ENCODE measurements at places on chromosomes 1 and 21.
A peak's percentile ranks its signal among the peaks of the same experiment; 100 is the strongest.

GRCh38 chr1:37240897-37241296 lies 206.6 kb upstream of the GRIK3 start:
- peak; percentile 44 for DNase-seq

DNA sequence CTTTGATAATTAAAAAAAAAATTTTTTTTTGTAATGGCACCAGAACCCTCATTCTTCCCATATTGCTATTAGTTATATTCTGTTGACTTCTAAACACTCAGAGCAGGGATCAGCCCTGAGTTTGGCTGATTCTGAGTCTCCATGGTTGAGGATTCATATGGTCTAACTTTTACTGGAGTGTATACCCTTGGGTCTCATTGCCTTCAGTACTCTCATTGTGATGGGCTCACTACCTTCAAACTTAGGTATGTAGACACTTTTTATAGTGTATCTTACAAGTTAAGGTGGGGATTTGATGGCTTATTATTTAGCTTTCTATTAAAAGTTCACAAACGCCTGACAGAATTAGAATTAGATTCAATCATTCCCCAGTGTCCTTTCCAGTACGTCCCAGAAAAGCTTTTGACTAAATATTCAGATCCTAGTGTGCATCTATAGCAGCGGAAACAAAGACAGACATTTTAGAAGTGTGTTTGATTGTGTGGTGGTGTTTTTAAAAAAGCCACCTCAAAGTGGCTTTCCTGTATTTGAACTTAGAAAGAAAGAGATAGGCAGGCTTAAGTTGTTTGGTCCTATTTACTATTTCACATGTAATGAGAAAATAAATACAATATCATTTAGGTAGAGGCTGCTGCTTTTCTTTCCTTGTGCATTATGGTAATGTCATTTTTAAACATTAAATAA lies 1.4 kb downstream of the MACF1 start:
- no peak for DNase-seq

GRCh38 chr1:5001466-5001865 lies 347.1 kb downstream of the AJAP1 start:
- no peak for DNase-seq

DNA sequence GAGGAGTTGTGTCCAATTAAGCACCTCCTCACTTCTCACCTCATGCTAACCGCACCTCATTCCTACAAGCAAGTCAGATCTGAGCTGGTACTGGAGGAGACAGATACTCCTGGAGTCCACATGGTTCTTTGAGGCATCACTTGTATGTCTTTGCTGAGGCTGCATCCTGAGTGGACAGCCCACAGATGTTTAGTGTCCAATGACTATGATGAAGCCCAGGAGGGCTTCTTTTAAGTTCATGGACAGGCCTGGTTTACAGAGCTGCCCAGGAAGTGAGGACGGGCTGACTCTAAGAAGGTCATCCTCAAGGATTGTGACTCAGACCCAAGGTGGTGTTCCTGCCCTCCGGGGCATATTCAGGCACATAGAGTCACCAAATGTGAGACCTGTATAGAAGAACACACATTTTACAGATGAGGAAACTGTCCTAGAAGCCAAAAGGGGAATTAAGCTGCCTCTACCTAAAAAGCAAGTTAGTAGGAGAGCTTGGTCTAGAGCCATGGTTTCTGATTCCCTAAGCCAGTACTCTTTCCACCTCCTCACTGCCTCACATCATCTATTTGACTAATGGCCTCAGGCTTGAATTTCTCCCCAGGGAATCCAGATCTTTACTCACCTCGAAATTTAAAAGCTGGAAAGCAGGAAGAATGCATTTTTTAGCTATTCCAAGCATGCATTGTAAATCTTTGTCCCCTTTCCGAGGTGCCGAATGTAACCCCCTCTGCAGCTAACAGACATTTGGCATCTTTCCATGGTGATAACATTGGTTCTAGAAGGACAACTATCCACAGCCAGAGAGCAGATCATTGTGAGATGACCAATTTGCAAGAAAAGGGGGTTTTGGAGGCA lies 228.1 kb downstream of the OMA1 start:
- no peak for DNase-seq
